ENCODE measurements at places on chromosomes 13 and 19.

DNA sequence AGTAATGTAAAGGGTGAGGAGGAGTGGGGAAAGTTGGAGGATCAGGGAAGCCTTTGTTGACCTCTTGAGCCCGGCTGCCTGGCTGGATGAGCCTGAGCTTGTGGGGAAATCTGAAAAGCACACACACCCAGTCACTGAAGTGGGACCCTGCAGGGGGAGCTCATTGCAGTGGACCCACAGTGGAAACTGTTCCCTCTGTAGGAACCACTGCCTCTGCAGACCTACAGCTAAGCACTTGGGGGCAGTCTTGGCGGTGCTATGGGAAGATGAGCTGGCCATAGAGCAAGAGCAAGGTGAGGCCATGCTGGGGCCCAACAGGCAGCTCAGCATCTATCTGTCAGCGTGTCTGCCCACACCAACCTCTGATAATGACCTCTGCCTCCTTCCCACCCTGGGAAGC lies 294.8 kb downstream of the TSHZ3 start:
- peak; percentile 38 for DNase-seq

DNA sequence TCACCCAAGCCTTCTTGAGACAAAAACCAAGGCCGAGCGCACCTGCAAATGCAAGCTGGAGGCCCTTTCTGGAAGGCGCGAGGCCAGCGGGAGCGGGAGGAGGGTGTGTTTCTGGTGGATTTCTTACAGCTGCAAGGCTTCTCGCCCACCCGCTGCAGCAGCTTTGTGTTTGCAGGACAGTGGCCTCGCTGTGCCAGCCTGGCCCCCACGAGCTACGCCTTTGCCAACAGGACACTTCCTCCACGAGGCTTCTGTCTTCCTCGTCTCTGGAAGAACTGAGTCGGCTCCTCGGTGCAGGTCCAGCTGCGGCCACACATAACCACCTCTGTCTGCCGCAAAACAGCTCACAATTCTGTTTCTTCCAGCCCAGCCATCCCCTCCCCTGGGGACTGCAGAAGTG lies 10.1 kb downstream of the ATCAY start:
- DNase-seq, result no peak

DNA sequence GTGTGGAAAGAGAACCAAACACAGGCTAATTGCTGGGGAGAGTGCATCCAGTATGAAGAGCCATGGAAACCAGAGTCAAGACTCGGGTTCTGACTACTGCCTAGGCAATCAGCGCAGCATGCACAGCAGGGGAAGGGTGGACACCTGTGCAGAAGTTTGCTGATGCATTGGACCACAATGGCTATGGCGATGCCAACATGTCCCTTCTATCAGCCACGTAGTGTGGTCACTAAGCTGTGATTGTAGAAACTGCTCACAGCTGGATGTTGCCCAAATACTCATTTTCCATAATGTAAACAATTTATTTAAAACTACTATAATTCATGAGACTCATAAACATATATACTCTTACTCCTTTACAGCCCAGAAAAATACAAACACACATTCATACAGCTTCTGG lies 1718.2 kb downstream of the EFNB2 start:
- no peak for DNase-seq

GRCh38 chr13:76474356-76474755 lies 411.8 kb downstream of the KCTD12 start:
- DNase-seq, result no peak

DNA sequence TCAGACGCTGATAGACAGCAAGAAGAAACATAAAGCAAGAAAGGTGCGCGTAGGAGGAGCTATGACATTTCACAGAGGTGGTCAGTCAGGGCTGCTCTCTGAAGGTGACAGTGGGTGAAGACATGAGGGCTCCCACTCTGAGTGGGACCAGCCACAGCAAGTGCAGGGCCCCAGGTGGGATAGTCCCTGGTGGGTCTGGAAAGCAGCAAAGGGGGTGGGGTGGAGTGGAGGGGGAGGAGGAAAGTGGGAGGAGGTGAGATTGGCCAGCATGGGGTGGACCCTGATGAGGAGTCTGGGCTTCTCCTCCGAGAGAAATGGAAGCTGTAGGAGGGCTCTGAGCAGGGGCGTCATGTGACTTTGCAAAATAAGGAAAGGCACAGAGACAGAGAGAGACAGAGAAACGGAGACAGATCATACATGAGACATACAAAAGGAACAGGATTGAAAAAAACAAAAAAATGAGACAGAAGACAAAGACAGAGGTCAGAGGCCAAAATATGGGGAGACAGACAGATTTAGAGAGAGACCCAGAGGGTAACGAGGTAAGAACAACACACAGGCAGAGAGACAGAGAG lies 2.7 kb downstream of the MAP4K1 start:
- DNase-seq, result no peak

DNA sequence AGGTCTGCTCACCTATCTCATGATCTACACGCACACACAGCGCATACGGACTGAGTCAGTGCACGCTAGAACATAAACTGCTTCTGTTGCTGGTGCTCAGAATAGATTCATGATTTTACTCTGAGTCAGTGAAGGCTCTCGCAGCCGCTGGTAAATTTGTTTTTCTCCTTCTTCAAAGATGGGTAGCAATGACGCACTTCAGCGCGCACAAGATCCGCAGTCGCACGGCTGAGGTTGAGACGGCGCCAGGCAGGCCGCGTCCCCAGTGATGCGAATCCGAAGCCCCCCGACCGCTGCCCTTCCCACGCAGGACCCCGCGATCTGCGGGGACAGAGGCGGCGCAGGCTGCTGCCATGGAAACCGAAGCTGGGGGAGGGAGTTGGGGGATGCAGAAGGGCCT lies 103.7 kb upstream of the USP29 start:
- no peak for DNase-seq

GRCh38 chr19:48757089-48757675 lies 1.9 kb downstream of the FGF21 start:
- DNase-seq, result no peak

- no peak for DNase-seq
Observed at GRCh38 chr19:44776402-44777096, 1.1 kb upstream of the CBLC start.

- peak; percentile 30 for DNase-seq
Observed at GRCh38 chr19:10338940-10339339, 484 bp downstream of the ICAM3 start.

DNA sequence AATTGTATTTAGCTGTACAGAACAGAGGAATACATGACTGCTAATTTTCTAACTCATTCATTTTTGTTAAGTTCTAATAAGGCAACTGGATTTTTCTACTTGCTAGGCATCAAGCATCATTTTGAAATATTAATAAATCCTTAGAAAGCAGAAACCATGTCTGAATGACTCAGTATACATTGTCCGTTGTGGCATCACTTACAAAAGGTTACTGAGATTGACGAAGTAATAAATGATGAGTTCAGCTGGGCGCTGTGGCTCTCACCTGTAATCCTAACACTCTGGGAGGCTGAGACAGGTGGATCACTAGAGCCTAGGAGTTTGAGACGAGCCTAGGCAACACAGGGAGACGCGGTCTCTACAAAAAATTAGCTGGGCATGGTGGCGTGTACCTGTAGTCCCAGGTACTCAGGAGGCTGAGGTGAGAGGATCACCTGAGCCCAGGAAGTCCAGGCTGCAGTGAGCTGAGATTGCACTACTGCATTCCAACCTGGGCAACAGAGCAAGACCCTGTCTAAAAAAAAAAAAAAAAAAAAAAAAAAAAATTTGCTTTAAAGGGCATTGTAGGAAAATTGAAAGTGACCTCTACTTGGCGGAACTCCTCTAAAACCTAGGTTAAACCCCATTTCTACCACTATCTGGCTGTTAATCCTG lies 36.6 kb downstream of the LHFPL6 start:
- DNase-seq, result no peak

GRCh38 chr13:89205856-89206520 lies 1534.8 kb downstream of the SLITRK5 start:
- DNase-seq, result no peak

- no peak for DNase-seq
Observed at GRCh38 chr19:11418549-11419506, at the start of gene RGL3. Gene RGL3, minus strand, starts transcription at chr19:11419314. Its CDS starts 36 bp downstream, at chr19:11419278.

DNA sequence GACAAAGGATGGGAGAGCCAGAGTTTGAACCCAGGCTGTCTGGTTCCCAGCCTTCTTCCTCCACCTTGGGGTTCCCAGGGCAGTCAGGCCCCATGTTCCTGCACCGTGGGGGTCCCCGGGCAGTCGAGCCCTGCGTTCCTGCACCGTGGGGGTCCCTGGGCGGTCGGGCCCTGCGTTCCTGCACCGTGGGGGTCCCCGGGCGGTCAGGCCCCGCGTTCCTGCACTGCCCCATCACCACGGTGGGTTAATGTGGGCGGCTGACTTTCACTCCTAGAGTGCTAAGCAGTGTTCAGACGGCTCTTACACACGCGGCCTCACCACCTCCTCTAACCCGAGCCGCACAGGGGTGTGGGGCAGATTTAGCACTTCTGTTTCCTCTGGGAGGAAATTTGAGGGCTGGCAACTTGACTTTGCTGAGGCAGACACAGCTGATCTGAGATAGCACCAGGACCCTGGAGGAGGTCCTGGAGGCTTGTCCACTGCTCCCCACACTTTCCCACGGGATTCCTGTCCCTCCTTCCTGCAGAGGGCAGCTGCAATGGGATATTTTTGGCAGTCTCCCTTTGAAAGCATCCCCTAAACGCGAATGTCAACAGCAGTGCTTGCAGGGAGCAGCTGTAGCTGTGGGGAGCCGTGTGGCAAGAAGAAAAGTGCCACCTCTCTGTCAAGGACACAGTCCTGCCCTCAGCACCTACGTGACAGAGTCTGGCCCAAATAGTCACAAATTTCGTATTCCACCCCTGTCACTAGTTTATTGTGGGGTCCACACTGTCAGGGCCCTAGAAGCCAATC lies 239.4 kb downstream of the TEX29 start:
- no peak for DNase-seq

DNA sequence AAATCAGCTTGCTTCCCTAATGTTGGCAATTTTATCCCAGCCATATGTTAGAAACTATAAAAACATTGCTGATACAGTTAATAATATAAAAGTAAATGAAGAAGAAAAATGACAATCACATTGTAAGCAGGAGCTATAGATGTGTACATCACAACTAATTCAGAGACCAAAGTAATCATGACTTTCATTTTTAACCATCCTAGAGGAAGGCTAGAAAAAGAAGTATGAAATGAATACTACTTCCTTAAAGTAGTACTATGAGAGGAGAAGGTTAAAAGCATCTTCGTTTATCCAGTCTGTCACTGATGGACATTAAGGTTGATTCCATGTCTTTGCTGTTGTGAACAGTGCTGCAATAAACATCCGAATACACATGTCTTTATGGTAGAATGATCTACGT lies 135.5 kb downstream of the IRS2 start:
- DNase-seq, result no peak

- DNase-seq, result no peak
Observed at GRCh38 chr13:92716749-92717148, 509.9 kb upstream of the GPC6 start.

DNA sequence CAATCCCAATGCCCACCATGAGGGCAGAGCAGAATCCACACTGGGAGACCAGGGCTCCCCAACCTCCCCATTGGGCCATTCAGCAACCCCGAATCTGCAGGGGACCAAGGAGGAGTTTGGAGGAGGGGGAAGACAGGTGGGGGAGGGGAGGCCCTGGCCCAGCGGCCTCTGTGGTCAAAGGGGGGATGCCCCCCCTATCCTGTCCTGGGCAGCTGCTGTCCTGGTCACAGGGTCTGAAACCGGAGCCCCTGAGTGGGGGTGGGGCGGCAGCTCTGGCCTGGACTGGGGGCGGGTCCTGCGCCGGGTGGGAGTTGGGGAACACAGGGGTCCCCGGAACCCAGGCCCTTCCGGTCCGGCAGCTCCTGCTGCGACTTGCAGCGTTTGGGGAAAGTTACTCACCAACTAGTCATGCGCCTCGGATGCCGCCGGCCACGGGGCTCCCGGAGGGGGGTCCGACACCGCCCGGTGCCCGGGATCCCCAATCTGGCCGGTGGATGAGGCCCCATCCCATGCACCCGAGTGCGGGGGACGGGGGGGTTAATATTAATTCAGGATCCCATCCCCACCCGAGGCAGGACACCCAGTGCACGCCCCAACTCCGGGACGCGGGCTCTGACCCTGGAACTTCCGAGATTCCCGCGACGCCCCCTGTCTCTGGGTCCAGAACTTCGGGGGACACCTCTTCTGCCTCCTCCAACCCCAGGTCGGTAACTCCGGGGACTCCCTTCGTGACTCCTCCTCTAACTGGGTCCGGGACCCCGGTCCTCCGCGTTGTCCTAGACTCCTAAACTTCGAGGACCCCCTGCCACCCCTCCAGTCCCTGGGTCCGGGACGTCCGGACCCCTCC lies 872 bp downstream of the HOMER3 start:
- no peak for DNase-seq

- no peak for DNase-seq
Observed at GRCh38 chr19:36524617-36525016, 3.5 kb downstream of the ZNF260 start.

DNA sequence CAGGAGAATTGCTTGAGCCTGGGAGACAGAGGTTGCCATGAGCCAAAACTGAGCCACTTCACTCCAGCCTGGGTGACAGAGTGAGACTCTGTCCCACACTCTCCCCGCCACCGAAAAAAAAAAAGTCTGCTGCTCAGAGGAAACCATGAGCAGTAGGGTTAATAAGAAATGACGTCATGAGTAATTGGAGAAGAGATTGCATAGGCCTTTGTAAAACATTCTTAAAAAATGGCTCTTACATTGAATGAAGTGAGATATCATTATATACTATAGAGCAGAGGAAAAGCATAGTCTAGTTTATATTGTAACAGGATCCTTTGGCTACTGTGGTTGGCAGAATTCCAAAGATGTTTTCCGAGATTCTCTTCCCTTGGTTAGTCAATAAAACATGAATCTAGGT lies 228.2 kb downstream of the PCDH20 start:
- DNase-seq, result no peak

DNA sequence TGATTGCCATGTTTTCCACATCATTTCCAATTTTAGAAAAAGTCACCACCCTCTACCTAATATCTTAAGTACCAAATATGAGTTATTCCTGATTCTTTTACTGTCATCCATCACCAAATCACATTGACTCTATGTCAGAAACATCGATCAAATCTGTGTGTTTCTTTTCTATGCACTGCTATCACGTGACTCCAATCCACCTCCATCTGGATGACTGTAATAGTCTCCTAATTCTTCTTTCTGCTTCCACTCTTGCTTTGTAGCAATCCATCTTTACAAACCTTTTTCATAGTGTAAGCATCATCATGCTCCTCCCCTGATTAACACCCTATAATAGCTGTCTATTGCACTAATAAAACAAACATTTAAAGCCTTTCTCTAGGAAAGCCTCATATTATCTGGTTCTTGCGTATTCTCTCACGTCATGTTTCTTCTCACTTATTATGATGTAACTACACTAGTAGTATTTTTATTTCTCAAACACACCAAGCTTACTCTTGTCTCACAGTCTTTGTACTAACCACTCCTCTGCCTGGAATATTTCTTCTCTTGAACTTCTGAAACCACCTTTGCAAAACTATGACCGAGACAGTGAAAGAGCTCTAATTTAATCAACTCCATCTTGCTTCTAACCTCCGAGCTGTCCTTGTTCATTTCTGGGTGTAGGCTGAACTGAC lies 10.7 kb upstream of the FPR3 start:
- no peak for DNase-seq

- DNase-seq, result no peak
Observed at GRCh38 chr13:109154546-109154945, 525.1 kb downstream of the MYO16 start.

- no peak for DNase-seq
Observed at GRCh38 chr13:34340534-34340933, 522.6 kb downstream of the RFC3 start.
